ENCODE measurements at places on chromosomes 3 and 15. TPM values are rescaled to one million over a fixed set of nuclear protein-coding genes. Genes with fewer than 3 reads are reported as not detected.
A peak's percentile ranks its signal among the peaks of the same experiment; 100 is the strongest.

DNA sequence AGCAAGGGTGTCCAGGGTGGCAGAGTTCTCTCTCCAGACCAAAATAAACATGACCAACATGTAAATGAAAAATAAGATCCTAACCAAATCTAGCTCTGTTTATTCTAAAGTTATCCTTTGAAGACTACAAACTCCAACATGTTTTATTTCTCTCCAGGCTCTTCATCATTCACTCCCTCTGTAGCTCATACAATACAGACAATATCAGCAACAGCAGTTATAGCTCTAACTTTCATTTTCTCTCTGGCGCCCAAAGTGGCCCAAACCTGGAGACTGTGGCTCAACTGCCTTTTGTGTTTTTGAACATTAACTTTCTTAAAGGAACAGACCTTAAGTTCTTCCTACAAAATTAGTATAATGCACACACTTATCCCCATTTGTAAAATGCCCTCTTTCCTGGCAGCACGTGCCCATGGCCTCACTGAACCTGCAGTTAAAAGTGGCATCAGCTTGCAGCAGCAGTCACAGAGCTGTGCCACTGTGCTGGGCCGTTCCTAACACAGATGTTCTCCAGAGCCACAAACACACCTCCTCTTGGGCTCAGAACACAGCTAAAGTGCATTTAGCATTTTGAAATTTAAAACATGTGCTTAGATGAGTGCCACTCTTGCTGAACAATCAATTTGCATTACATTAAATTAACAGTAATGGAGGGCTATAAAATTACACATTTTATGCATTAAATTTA is 91.9 kb downstream of the RORA start:
- H3K36me3 ChIP-seq = no peaks in the 10 kb centered on the region
- H3K4me3 ChIP-seq = no peak overlapping the region
- no peak overlapping the region for H3K27ac ChIP-seq
- no peak for DNase-seq
- no peaks in the 10 kb centered on the region for H3K27me3 ChIP-seq

DNA sequence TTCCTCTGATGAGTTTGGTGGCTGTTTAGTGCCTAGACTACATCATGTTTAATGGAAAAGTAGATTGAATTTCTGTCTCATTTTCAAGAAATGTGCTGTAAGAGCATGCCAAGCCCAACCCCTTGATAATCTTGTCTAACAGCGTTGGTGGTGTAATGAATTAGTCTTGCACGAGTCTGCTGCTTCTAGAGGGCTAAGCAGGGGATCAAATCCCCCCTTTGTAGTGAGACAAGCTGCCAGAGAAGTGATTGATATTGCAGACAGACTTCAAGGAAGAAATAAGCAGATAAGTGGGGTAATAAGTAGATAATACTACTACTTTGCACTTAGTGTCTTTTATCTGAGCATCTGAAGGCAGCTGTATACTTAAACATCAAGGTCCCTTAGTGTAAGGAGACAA is 141.4 kb downstream of the TP63 start:
- DNase-seq = no peak
- H3K27me3 ChIP-seq = peaks cover 62% of the 10 kb centered on the region
- H3K36me3 ChIP-seq = no peaks in the 10 kb centered on the region
- H3K27ac ChIP-seq = no peak overlapping the region
- no peaks in the 10 kb centered on the region for H3K4me1 ChIP-seq

LRRC49 gene
- polyA plus RNA-seq = 6.9 TPM

GOLGA8Q gene
- not detected for polyA plus RNA-seq

CPNE9 gene
- polyA plus RNA-seq = 6.2 TPM

ISY1 gene
- 20.2 TPM for polyA plus RNA-seq

MED12L gene
- 5.6 TPM for polyA plus RNA-seq

RBM15B gene
- 16.3 TPM for polyA plus RNA-seq

TF gene
- polyA plus RNA-seq = 0.03 TPM

CCR3 gene
- polyA plus RNA-seq = not detected

DNA sequence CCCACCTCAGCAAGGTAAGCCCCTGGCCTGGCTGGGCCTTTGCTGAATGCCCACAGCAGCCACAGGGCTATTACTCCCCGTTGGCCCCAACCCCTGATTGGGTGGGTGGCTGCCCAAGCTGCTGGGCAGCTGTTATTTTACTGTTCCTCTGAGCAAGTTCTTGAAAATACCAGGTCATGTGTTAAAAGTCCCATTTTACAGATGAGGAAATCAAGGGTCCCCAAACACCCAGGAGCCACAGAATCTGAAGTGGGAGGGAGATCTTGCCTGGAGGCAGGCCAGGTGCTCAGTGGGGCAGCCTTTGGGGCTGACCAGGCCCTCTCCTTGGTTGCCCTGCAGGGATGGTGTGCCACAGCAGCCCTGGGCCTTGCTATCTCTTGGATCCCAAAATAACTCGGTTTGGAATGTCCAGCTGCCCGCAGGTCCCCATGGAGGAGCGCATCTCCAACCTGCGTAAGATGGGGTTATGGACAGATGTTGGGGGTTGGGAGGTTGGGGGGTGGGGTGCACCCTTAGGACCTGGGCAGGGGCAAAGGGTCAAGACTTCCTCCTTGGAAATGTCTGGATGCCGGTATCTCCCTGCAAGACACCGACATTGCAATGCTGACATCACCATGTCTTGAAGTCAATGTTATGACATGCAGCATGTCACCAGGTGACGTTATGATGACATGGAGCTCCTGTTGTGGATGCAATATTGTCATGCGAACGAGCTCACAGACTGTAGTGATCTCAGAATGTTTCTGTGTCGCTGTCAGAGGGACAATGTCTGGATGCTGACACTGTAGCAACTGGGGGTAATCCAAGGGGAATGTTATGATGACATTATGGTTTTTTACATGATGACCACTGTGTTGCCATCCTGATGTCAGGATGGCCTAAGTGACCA is 13.3 kb upstream of the CSPG4 start:
- H3K27me3 ChIP-seq = no peaks in the 10 kb centered on the region
- H3K4me3 ChIP-seq = no peak overlapping the region
- DNase-seq = no peak
- no peak overlapping the region for H3K27ac ChIP-seq
- no peaks in the 10 kb centered on the region for H3K36me3 ChIP-seq

GRCh38 chr3:27479806-27480543 is 4.2 kb downstream of the SLC4A7 start:
- peaks cover 4% of the 10 kb centered on the region for H3K27me3 ChIP-seq
- no peak overlapping the region for H3K27ac ChIP-seq
- H3K4me3 ChIP-seq = no peak overlapping the region
- H3K36me3 ChIP-seq = 0 out of 2 replicates have a peak, but pooled peaks cover 4% of the 10 kb centered on the region

CCDC39 gene
- polyA plus RNA-seq = 2.6 TPM

DNA sequence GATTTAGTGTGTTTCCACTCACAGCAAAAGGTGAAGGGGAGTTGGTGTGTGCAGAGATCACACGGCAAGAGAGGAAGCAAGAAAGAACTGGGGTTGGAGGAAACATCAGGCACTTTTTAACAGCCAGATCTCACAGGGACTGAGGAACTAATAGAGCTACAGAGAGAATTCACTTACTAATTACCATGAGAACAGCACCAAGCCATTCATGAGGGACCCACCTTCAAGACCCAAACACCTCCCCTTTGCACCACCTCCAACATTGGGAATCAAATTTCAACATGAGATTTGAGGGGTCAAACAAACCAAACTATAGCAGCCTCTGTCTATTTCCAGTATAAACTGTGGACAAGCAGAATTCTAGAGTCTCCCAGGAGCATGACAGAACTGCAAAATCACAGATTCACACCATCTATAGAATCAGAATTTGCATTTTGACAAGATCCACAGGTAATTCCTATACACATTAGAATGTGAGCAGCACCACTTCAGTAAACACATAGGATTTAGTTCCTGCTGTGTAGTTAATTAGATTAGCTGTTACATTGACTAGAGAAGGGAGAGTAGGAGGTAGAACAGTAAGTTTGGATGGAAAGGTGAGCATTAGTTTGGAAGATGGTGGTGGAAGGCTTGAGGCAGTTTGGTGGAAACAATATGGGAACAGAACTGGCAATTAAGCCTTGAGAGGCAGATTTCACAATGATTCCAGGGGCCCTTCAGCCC is 311.7 kb downstream of the NSUN3 start:
- no peaks in the 10 kb centered on the region for H3K27me3 ChIP-seq
- no peak overlapping the region for H3K27ac ChIP-seq
- H3K4me1 ChIP-seq = peaks cover 27% of the 10 kb centered on the region
- no peaks in the 10 kb centered on the region for H3K36me3 ChIP-seq

DPPA4 gene
- polyA plus RNA-seq = 546 TPM

IL1RAP gene
- 3.6 TPM for polyA plus RNA-seq

USP19 gene
- 13.2 TPM for polyA plus RNA-seq

DNA sequence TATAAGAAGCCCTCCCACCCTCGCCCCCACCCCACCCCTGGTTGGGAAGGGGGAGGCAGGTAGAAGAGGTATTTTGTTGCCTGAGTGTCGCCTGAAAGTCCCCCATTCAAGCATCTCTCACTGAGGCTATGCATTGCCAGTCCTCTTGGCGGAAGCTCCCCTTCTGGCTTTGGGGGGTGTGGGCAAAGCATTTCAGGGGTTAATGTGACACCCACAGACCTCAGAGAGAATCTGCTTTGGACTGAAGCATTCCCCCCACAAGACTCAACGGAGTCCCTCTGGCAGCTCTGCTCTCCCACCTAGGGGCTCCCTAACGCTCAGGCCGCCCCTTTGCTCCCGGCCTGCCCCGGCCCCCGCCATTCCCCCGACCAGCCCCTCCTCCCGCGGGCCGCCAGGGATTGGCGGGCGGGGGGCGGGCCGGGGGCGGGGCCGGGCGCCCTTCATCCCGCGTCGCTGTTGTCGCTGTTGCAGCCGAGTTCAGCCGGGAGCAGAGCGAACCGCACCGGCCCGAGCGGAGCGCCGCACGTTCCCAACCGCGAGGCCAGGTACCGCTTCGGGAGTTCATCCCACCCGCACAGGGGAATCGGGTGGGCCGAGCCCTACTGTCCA is at the start of gene SLC38A3:
TSS of gene SLC38A3 (plus strand) at position 468 of the 609 bp plus-strand sequence. CDS start 8,929 bp downstream, outside the sequence.
- H3K27ac ChIP-seq = no peak within 1 kb of the TSS
- peak; percentile 83 for DNase-seq
- peaks cover 29% of the 10 kb centered on the region for H3K27me3 ChIP-seq
- H3K4me1 ChIP-seq = no peaks in the 10 kb centered on the region
- H3K36me3 ChIP-seq = no peaks in the 10 kb centered on the region

SPESP1 gene
- polyA plus RNA-seq = not detected

GRCh38 chr3:162780313-162780712 is 1283.7 kb downstream of the OTOL1 start:
- H3K4me1 ChIP-seq = peaks cover 7% of the 10 kb centered on the region
- no peak for DNase-seq
- H3K27me3 ChIP-seq = no peaks in the 10 kb centered on the region

GRCh38 chr3:159884661-159885402 is 103.8 kb upstream of the IL12A start:
- no peak overlapping the region for H3K4me3 ChIP-seq
- peaks cover 19% of the 10 kb centered on the region for H3K4me1 ChIP-seq
- H3K27ac ChIP-seq = no peak overlapping the region
- no peaks in the 10 kb centered on the region for H3K36me3 ChIP-seq
- DNase-seq = peak; percentile 69
- no peaks in the 10 kb centered on the region for H3K27me3 ChIP-seq

CELF6 gene
- not detected for polyA plus RNA-seq

DGKG gene
- 0.17 TPM for polyA plus RNA-seq

- no peak for DNase-seq
- H3K27me3 ChIP-seq = no peaks in the 10 kb centered on the region
- peaks cover 15% of the 10 kb centered on the region for H3K4me1 ChIP-seq
- H3K4me3 ChIP-seq = no peak overlapping the region
Measured at GRCh38 chr15:69338535-69339213, 40.0 kb downstream of the PAQR5 start.

PCSK6 gene
- polyA plus RNA-seq = 1.7 TPM

PATL2 gene
- 0.10 TPM for polyA plus RNA-seq

GRCh38 chr15:52042051-52042851 is 23.2 kb downstream of the MAPK6 start:
- H3K27ac ChIP-seq = peak overlapping the region; percentile 53
- no peaks in the 10 kb centered on the region for H3K27me3 ChIP-seq
- H3K36me3 ChIP-seq = no peaks in the 10 kb centered on the region

DNA sequence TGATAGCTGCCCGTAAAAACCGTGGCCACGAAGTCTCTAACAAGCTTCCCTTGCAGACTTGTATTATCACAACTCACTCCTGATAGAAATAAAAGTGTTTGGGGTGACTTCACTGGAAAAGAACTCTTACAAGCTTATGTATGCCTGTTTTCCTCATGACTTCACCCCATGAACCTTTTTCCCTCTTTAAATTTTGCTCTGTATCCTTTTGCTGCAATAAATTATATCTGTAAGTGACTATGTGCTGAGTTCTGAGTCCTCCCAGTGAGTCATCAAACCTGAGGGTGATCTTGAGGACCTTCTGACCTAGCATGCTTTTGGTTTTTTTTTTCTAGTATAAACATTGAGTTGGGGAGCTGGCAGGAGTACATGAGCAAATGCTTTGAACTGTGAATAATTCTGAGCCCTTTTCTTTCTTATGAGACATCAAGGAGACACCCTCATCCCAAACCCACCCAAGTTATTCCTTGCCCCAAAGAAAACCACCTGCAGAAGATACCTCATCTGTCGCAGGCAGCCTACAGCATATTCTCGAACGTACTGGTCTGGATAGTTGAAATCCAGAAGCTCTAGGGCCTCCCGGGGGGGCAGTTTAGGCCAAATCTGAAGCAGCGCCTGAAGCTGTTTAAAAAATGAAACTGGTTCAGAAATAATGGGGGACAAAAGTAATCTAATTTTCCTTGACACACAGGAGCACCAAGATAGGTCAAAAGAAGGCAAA is 85.9 kb downstream of the FAIM start:
- DNase-seq = no peak
- no peaks in the 10 kb centered on the region for H3K27me3 ChIP-seq
- H3K27ac ChIP-seq = no peak overlapping the region

OR5K2 gene
- polyA plus RNA-seq = not detected

RARB gene
- 0.42 TPM for polyA plus RNA-seq

UNC13C gene
- 0.16 TPM for polyA plus RNA-seq

WHAMM gene
- 4.1 TPM for polyA plus RNA-seq

DNA sequence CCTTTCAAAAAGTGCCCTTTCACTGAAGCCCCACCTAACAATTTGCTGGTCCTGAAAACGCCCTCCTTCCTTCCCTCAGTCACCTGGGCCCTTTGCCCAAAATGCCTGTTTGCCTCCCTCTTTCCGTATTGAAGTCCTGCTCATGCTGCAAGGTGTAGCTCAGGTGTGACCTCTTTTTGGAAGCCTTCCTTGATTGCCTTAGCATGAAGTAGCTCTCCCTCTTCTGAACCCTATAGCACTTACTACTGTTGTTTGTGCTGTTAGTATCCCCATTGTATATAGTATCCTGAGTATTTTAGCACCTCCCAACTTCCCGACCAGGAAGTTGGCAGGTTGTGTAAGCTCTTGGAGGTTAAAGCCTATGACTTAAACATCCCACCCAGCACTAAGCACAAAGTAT is 1.7 kb downstream of the PLS1 start:
- no peak for DNase-seq
- no peaks in the 10 kb centered on the region for H3K36me3 ChIP-seq
- peak overlapping the region; percentile 90 for H3K4me3 ChIP-seq
- H3K27ac ChIP-seq = no peak overlapping the region
- peaks cover 7% of the 10 kb centered on the region for H3K27me3 ChIP-seq

ABCC5 gene
- polyA plus RNA-seq = 14.0 TPM

DNA sequence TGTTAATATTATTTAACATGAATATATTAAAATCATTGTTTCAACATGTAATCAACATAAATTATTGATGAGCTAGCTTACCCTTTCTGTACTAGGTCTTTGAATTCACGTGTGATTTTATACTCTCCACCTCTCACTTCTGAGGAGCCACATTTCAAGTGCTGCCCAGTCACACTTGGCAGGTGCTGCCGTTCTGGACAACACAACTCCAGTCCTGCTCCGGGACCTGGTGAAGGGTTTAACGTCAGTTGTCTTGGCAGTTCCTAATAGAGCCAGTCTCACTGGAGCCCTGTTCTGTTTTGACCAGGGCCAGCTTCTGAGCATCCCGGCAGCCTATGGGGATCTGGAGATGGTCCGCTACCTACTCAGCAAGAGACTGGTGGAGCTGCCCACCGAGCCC is 64.1 kb downstream of the LRRK1 start:
- no peaks in the 10 kb centered on the region for H3K36me3 ChIP-seq
- H3K27me3 ChIP-seq = no peaks in the 10 kb centered on the region
- H3K27ac ChIP-seq = no peak overlapping the region
- no peak for DNase-seq
- H3K4me3 ChIP-seq = no peak overlapping the region

Measured in GM23338 (cell line).